ELF-1 (cell line): ENCODE measurements at places on chromosomes 6 and 20.

DNA sequence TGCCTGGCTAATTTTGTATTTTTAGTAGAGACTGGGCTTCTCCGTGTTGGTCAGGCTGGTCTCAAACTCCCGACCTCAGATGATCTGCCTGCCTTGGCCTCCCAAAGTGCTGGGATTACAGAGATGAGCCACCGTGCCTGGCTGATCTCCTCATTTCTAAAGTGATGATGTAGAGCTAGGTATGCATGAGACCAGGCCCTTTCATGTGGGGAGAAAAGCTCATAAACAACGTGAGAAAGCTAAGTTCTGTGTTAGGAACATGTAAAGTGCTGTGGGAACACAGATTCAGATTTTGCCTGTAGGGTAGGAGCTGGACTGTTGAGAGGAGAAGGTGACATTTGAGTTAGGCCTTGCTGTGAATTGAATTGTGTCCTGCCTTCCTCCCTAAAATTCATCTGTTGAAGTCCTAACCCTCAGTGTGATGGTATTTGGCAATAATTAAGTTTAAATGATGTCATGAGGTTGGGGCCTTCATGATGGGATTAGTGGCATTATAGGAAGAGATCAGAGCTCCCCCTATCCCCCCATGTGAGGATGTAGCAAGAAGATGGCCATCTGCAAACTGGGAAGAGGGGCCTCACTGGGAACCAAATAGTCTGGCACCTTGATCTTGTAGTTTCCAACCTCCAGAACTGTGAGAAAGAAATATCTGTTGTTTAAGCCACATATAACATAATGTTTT, 49.2 kb downstream of the SCAND1 start:
- DNase-seq = no peak

DNA sequence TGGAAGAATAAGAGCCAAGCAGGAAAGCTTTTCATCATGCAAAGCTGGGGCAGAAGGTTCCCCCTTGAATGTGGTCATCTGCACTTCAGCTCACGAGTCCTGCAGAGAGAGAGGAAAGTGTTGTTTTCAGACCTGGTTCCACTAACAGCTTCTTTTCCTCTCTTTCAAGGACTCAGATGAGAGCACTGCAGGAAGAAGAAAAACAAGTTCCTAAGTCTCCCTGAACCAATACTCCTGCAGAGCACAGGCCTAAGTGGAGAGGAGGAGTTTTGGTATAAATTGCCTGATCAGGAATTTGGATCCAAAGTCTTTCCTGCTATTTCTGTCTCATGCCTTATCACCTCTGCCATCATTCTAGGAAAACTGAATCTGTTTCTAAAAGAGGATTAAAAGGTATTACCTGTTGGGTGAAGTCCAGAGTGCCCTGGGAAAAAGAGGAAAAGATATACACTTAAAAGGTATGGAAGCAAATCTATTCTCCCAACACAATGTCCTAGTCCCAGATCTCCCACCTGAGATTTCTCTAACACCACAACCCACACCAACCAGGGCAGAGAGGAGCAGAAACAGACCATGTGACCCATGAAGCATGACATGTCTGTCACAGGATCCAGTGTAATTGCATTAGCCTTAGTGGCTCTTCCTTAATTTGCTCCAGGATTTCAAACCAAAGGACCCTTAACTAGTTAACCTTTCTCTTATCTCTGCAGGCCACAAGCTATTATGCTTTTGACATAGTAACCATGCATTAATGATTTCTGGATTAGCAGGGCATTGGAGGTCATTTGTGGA, 12.2 kb downstream of the HLA-DRB5 start:
- no peak for DNase-seq

- DNase-seq = no peak
Observed at GRCh38 chr6:57027301-57027700, 19.2 kb upstream of the KIAA1586 start.

DNA sequence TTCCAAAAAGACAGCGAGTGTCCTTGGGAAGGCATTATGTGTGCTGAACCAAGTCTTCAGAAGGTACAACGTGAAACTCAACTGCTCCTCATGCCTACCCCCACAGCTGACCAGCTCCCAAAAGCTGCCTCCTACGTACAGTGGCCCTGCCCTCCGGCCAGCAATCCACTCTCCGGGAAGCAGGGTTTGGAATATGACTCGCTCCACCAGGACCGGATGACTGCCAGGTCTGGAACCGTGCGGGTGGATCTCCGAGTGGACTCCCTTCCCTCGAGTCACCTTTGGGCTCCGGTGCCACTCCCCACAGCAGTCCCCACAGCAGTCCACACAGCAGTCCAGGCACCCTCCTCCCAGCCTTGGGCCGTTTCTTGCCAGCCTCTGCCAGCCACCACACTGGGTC, 4.3 kb downstream of the ZBTB46 start:
- DNase-seq = no peak

DNA sequence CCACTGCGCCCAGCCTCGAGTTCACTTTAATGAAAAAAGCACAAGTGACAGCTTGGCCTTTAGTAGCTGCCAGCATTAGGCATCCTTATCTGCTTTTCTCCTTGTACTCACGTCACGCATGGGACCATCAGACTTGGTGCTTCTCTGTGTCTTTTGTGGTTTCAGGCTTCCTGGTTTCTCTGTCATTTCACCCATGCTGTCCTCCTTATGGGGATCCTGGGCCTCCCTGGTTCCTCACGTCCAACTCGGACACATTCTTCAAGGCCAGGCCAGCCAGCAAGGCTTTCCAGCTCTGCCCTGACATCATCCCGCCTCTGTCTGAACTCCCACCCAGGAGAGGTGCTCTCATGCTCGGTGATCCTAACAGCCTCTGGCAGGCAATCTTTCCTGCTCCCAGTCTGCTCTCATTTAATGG, 83.2 kb downstream of the TIAM2 start:
- DNase-seq = peak; percentile 54

DNA sequence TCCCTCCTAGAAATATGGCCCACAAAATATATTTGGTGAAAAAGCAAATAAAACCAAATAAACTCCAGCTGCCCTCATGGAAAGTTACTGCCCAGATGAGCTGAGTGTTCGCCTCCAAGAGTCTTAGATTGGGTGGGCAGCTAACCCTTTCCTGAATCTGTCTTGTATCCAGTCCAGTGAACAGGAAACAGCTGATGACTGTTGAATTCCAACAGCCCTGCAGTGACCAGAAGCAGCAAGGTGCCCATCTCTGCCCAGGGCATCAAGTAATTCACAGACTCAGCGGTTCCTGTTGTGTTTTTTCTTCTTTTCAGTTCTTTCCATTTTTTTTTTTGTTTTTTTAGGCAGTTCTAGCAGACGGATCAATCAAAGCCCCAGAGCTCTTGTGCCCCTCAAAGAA, 199.2 kb downstream of the UBE3D start:
- DNase-seq = no peak

DNA sequence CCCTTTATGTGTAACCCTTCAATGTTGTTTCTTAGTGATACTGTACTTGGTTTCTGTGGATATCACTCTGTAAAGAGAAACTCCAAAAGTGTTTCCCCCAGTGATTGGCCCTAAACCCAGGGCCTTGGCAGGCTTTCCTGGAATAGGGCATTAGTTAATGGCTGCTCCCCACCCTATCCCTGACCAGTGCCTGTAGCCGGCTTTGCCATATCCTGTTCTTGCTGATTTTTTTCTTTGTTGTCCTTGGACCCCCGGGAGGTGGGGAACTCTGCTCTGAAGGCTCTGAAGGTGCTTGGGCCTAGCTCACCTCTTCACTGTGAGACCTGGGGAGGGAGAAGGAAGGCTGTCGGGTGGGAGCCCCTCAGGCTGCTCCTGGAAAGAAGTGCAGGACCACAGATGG, 120.1 kb downstream of the TCP11 start:
- no peak for DNase-seq

- DNase-seq = no peak
Observed at GRCh38 chr20:4434681-4435080, 287.0 kb upstream of the PRND start.

DNA sequence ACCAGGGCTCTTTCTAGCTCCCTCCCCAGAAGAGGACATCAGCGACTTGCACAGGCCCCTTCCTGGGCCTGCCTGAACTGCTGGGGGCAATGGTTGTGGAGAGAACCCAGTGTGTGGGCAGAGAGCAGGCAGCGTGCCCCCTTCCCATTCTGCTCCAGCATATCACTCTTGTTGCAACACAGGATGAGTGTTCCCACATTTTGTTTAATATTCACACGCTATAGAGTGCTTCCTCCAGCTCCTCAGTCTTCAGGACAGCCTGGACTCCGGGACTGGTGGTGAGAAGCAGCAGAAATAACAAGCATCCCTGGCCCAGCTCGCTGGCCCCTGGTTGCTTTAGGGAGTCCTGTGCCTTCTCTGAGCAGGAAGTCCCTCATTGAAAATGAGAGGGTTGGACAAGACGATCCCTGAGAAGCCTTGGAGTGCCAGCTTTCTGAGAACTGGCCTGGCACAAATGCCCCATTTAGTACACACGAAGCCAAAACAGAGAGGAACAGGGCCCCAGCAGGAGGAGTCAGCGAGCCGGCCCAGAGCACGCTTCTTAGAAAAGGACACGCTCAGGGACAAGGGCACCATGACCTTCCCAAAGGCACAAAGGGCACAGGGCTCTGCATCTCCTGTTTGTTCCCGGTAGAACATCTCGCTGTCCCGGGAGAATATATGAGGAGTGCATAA, 84.2 kb upstream of the FOXC1 start:
- DNase-seq = peak; percentile 22

DNA sequence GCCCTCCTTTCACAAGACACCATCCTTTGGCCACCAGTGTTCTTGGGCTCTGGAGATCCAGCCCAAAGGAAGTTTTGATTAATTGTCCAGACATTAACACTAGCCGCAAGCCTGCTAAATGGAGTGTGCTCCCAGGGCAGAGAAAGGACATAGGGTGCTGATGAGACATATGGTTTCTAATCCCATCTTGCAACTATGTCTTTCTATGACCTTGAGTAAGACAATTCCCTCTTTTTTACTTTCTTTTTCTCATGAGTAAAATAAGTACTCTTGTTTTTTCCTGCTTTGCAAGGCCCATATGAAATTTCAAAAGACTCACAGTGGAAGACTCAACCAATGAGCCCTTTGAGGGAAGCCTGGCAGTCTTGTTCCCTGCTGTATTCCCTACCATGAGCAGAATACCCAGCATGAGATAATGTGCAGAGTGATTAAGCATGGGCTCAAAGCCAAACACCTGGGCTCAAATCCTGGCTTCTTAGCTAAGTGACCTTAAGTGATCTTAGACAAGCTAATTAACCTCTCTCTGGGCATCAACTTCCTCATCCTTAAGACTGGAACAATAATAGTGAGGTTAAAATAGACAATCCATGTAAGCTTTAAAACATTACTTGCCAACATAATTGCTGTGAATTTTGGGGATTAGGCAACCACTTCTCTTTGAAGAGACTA, at the start of gene WFDC10B:
Gene WFDC10B (minus strand): TSS at position 51 of the 669 bp plus-strand sequence. CDS start 19,027 bp downstream, outside the sequence.
- DNase-seq = no peak

DNA sequence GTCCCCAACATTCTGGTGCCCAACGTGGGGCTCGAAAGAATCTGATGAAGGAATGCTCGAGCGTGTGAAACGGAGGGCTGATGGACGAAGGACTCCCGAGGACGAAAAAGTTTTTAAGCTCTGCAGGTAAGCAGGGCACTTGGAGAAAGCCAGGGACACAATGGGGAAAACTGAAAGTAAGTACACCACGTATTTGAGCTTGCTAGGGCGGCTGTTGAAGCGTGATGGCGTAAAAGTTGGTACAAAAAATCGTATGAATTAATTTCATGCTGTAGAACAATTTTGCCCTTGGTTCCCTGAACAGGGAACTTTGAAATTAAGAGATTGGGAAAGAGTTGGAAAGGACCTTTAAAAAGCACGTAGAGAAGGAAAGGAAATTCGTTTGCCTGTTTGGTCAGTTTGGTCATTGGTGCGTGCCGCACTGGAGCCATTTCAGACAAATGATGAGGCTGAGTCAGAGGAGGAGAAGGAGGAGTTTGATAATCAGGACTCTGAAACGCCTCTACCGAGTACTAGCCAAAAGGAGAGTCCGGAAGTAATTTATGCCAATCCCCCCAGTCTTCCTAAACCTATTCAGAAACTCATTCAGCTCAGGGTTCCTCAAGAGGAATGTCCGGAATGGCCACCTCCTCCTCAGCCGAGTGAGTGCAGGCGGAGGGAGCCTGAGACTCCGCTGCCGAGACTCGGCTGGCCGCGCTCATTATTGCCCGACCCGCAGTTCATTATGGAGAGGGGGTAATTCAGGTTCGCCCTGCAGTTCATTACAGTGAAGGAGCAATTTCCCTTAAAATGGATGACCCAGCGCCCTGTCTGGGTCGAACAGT, 59.2 kb upstream of the PRSS16 start:
- DNase-seq = peak; percentile 89

DNA sequence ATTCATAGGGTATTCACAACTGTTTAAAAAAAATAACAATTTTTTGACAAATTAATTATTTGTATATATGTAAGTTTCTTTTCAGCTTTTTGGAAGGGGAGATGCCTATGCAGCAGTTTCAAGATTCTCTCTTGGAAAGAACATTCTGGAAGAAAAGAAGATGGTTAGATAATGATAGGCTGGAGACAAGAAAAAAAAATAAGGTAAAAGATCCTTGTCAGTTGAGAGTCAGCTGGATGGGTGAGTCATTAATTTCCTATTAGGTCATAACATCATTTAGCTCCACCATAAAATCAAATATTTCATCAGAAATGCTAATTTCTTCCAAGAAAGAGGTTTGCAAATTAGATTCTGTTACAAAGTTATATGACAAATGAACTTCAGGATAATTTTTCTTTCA, 880.4 kb downstream of the EPHA7 start:
- no peak for DNase-seq

- DNase-seq = no peak
Observed at GRCh38 chr6:366389-367297, 24.9 kb upstream of the IRF4 start.

DNA sequence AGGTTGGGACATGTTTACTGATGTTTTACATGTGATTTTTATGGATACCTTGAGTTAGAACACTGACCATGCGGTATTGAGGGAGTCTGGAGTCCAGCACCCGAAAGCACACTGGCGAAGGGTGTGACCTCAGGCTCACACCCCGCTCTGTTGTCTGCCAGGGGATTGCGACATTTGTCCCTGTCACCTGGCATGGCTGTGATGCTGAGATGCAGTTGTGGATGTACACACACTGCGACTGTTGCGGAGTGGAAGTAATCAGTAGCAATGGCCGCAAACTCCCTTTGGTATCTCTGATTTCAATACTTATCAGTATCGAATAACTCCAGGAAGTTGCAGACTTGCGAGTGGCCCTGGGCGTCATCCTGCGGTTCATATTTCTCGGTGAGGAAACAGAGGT, 43.2 kb downstream of the CDH4 start:
- no peak for DNase-seq

GRCh38 chr6:117227245-117227962, 38.0 kb upstream of the VGLL2 start:
- no peak for DNase-seq

GRCh38 chr6:14502551-14502950, 385.0 kb downstream of the CD83 start:
- DNase-seq = no peak

GRCh38 chr20:35515949-35516645, 13.4 kb downstream of the C20orf173 start:
- no peak for DNase-seq

DNA sequence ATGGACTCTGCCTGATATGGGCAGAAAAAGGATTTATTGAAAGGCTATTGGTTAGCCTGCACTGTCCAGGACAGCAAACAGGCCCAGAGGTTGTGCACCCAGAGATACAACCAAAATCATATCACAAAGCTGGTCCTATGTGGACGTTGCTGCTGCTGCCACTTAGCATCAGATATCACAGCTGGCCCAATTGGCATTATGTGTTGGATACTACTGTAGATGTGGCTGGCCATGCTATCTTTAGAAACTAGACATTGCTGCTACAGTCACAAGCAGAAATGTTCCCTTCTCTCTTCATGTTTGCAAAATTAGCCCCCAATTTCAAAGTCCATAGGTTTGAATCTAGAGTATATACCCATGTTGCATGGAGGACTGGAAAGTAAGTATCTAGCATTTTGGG, 42.2 kb upstream of the CEP85L start:
- DNase-seq = no peak
